ENCODE measurements at places on chromosomes 11 and 22.

DNA sequence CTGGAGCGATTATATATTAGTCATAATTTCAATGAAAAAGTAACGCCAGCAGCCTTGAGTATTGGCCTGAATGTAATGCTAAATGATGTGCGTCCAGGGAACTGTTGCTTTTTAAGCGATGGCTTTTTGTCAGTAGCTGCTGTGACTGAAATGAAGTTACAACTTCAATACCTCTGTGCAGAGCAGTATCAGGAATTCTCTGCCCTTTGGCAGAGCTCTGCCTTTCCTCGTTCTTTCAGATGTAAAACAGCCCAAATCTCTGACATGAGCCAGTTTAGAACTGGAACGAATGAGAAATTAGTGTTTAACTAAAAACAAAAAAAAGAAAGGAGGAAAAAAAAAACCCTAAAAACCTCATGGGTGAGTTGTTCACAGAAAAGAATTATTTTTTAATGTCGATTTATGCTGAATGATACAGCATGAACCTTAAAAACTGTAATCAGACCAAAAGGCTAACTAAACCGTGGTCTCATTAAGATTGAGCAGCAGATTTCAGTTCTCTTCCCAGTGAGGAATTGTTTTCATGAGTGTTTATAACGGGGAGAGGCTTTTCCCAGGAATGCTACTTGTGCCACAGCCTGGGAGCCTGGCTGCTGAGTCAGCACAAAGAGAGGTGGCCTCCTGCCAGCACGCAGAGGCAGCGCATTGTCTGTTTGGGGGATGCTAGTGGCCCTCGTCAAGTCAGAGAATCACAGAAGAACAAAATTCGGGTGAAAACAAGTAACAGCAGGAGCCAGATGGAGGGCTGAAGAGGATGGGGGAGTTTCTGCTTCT is 146.2 kb upstream of the RASSF10 start:
- no peak overlapping the region for H3K27ac ChIP-seq
- H3K36me3 ChIP-seq = no peaks in the 10 kb centered on the region
- peaks cover 73% of the 10 kb centered on the region for H3K27me3 ChIP-seq
- peaks cover 4% of the 10 kb centered on the region for H3K4me1 ChIP-seq
- no peak for DNase-seq

- H3K4me3 ChIP-seq = no peak overlapping the region
- DNase-seq = no peak
- H3K27ac ChIP-seq = no peak overlapping the region
- peaks cover 17% of the 10 kb centered on the region for H3K36me3 ChIP-seq
Measured at GRCh38 chr11:65864706-65865471, 4.7 kb downstream of the MUS81 start.

GRCh38 chr11:26490546-26490945 is 81.5 kb downstream of the MUC15 start:
- H3K27ac ChIP-seq = no peak overlapping the region
- H3K27me3 ChIP-seq = no peaks in the 10 kb centered on the region
- DNase-seq = no peak
- no peak overlapping the region for H3K4me3 ChIP-seq
- H3K36me3 ChIP-seq = no peaks in the 10 kb centered on the region

- H3K4me3 ChIP-seq = no peak overlapping the region
- peaks cover 64% of the 10 kb centered on the region for H3K4me1 ChIP-seq
- peaks cover 43% of the 10 kb centered on the region for H3K36me3 ChIP-seq
- no peaks in the 10 kb centered on the region for H3K27me3 ChIP-seq
Measured at GRCh38 chr11:65434667-65435410, 12.2 kb downstream of the NEAT1 start.

GRCh38 chr11:36540998-36541397 is 26.8 kb upstream of the RAG1 start:
- peaks cover 12% of the 10 kb centered on the region for H3K27me3 ChIP-seq
- no peak overlapping the region for H3K4me3 ChIP-seq
- no peaks in the 10 kb centered on the region for H3K4me1 ChIP-seq
- H3K27ac ChIP-seq = no peak overlapping the region
- H3K36me3 ChIP-seq = no peaks in the 10 kb centered on the region
- no peak for DNase-seq
